ENCODE measurements at places on chromosomes 1 and 21.
A peak's percentile ranks its signal among the peaks of the same experiment; 100 is the strongest.

DNA sequence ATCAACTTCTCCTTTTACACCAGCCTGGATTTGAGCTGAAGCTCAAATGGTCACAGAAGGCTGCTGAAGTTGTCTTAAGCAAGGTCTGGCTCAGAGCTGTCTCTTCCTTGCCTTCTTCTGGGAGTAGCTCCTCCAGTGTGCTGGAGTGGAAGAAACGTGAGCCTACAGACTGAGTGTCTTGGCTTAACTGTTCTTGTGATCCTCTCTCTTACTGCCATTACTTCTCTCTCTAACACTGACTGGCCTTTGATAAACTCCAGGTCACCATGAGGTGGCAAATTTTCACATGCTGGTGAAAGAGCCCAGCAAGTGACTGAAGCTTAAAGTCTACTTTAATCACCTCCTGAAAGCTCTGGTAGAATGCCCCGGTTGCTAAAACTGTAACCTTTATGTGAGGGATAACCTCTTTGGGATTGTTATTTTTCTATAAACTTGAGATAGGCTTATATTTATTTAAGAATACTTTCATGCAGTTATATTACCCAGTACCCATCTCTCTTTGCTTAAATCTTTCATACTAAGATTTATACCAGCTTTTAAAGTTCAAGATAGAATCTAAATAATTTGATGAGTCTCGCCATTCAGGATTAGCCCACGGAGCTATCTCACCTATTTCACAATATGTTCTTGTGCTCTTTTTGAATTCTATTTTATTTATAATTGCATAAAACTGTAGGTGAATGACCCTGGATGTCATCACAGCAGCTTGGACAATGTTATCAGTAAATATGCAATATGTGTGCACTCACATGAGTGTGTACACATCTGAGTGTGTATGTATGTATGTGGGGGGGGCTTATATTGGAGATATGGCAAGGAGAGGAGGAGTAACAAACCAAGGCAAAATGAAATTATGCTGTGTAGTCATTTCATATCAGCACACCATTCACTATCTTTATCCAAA lies 924.0 kb downstream of the LTN1 start:
- no peak for DNase-seq

- DNase-seq: no peak
These were observed 5.1 kb downstream of the DNASE2B start for GRCh38 chr1:84403347-84403746.

DNA sequence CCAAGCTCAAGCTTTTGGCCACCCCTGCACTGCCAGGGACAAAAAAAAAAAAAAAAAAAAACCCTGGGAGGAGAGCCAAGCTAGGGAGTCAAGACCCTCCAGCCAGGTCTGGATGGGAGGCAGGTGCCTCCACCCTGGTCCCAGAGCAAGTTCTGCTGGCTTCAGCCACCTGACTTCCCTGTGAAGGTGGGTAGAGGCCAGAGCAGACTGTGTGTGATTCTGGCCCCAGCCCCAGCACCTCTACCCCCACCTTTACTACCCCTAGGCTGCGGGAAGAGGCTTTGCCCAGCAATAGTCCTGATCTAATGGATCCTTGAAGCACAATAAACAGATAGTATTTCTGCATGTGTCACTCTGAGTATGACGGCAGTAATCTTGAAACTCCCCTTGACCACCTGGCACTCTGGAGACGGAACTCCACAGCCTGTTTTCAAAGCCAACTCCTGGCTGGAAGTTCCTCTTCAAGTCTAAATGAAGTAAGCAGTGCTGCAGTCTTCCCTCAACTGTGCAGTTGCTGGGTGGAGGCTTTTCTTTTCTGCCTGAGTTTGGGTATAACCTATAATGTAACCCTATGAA lies 9.8 kb downstream of the PDZK1IP1 start:
- DNase-seq: peak; percentile 44

- DNase-seq: no peak
These were observed 40.8 kb downstream of the MCOLN2 start for GRCh38 chr1:84956097-84956496.
